GM12891 (cell line): ENCODE measurements at places on chromosomes 7 and 10.
A peak's percentile ranks its signal among the peaks of the same experiment; 100 is the strongest.

- peak; percentile 30 for DNase-seq
Observed at GRCh38 chr7:99314504-99314903, 11.2 kb upstream of the ARPC1A start.

DNA sequence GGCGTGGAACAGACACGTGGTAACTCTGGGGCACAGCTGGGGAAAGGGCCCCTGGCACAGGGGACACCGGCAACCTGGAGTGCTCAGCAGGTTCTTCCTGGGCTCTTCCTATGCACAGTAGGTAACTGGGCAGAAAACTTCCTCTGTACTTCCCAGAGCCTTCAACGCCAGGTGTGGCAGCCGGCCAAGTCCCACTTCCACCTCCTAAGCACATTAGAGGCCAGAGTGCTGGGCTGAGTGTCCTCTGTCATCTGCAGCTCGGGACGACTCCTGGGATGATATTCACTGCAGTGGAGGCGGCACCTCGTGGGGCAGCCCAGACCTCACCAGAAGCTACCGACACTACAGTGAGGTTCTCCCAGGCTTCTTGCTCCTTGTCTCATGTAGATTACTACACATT lies 114.5 kb downstream of the LARP4B start:
- DNase-seq = no peak

DNA sequence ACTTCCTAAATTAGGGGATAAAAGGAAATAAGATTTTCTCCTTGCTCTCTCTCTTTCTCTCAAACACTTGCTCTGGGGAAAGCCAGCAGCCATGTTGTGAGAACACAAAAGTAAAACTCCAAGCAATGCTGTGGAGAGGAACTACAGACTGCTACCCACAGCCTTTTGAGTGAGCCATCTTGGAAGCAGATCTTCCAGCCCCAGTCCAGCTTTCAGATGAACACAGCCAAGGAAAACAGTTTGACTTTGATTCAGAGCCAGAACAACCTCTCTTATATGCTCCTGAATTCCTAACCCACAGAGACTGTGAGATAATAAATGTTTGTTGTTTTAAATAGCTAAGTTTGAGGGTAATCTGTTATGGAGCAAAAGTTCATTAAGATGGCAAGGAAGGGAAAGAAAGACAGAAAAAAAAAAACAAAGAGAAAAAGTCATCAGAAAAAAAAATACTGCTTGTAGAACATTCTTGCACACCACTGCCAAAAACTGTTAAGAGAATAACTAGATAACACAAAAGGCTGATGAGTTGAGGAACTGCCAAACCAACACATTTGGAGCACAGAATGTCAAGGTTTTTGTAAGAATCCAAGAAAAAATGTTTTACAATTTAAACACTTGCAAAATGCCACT lies 20.9 kb upstream of the PRKAR2B start:
- no peak for DNase-seq

DNA sequence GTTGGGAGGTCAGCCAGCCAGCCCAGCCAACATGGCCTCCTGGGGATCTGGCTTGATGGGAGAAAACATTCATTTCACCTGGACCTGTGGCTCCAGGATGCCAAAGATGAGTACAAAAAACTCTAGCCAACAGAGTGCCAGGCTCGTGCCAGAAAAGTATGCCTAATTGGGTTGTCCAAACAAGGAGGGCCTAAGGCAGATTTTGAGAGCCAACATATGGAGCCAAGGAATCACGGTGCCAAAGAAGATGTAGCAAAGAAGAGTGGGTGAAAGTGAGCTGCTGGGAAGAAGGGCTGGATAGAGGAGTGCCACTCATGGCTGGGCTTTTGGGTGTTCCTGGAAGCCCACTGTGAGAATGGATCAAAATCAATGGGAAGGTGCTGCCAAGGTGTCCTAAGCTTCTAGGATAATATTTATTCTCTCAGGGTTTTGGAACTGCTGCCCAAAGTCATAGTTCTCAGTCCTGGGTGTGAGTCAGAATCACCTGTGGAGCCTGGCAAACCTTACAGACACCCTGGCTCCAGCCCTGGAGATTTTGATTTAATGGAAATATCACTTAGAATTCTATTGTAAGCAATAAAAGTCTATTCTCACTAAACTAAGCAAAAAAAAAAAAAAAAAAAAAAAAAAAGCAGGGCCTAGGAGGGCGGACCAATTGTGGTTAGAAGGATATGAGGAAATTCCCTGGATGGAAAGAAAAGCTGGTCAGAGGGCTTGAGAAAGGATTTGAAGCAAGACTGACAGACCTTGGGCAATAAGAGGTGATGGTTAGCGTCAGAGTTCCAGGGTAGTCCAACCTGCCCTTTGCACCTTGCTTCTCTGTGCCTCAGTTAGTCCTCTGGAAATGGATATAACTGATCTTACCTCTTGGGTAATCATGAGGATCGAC lies 182.2 kb upstream of the PRR15 start:
- DNase-seq = no peak

DNA sequence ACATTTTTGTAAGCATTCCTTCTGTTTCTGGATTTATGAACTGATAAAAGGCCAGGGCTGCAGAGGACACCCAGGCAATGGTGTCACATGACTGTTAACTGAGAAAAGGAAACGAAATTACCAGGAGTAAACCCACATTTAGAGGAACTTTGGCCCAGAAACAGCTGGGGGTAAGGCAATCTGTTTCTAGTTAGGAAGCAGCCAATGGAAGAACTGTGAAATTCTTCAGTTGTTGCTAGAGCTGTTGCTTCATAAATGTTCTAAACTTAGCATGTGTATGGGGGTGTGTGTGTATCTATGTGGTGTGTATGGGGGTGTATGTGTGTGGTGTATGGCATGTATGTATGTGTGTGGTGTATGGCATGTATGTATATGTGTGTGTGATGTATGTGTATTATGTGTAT lies 11.8 kb upstream of the PDCD4 start:
- no peak for DNase-seq

DNA sequence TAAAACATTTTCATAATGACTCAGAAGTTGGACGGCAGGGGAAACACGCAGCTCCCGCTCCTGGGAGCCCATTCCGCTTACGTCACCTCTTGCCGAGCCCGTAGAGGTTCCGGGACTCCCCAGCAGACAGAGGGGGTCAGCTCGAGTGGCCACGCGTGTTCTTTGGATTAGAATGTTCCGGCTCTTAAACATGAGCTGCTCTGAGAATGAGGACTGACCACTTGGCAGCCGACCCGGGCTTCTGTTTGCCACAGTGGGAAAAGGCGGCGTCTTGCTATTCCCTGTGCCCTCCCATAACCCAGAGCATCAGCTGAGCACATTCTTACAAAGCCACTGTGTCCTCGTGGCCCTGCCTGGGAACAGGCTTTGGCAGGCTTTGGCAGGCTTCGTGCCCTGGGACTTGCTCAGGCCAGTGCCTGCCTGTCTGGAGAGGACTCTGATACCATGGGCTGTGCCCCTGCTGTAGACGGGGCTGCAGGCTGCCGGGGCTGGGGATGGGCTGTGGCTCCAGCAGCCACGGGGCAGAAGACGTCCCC lies 40.1 kb downstream of the PFKP start:
- DNase-seq = no peak

- DNase-seq = no peak
Observed at GRCh38 chr10:84267503-84268126, 22.8 kb downstream of the RGR start.

GRCh38 chr7:46459942-46460341 lies 538.9 kb upstream of the IGFBP3 start:
- DNase-seq = no peak

DNA sequence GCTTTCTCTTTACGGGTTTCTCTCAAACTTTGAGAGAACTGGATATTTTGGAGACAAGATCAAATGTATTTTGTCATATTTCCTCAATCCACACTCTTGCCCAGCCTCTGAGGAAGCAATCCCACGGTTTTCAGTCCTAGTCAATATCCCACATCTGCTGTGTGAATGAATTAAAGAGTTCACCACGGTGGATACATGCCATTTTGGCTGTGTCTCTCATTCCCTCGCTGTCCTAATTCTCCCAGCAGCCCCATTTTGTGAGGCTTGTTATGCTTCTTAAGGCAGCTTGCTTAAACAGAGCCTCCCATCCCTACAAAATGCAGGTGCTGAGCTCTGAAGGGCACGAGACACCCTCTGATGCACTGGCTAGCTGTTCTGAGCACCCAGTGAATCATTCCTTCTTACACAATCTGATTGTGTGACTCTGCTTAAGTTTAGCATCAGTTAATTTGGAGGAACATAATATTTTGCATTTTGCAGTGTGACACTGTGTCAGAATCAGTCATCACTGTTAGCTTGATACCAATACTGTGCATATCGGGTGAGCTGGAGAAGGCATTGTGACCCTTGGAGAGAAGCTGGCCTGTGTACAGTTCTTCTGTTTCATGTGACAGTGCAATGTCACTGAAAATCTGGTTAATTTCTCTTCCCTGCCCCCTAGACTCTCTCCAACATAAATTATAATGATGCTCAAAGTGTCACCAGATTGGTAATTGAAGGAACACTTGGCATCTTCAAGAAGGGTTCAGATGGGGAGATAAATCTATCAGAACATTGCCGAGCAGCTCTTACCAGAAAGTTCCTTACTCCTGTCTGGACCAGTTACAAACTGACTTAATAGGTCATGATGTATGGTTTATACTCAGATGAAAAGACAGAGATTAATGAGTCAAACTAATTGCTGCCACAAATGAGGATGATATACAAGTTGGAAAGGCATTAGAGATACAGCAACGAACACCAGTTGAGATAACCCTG lies 103.7 kb upstream of the AOAH start:
- DNase-seq = no peak

GRCh38 chr7:24917510-24918239 lies 62.3 kb downstream of the OSBPL3 start:
- no peak for DNase-seq

- no peak for DNase-seq
Observed at GRCh38 chr10:71761105-71761511, 12.2 kb downstream of the VSIR start.

DNA sequence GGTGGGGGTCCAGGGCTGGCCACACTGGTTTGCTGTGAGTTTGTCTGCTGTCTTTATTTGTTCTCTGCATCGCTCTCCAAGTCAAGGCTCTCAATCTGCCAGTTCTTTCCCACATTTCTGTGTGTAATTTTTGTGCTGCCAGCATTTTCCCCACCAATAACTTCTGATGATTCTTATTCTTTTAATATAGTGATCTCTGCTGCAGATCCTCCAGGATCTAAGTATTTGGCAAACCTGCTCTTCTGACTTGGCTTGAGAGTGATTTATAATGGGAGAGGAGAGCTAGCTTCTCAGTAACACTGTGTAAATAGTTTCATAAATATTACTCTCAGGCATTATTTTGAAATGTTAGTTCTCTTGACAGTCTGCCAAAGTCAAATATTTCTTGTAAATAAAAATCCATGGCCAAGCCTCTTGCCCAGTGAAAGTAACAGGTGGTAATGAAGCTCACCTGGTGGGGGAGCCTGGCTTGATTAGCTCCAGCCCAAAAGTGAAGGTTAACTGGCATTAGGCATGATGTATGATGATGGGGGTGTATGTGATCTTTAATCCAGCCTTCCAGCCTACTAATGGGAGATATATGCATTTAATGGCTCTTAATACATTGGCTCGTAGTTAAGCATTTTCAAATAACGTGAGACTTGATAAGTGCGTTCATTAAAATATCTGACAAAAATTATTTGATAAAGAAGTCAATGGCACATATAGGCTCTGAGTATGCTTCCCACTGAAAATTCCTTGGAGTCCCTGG lies 1055.9 kb downstream of the KCNMA1 start:
- DNase-seq = no peak

DNA sequence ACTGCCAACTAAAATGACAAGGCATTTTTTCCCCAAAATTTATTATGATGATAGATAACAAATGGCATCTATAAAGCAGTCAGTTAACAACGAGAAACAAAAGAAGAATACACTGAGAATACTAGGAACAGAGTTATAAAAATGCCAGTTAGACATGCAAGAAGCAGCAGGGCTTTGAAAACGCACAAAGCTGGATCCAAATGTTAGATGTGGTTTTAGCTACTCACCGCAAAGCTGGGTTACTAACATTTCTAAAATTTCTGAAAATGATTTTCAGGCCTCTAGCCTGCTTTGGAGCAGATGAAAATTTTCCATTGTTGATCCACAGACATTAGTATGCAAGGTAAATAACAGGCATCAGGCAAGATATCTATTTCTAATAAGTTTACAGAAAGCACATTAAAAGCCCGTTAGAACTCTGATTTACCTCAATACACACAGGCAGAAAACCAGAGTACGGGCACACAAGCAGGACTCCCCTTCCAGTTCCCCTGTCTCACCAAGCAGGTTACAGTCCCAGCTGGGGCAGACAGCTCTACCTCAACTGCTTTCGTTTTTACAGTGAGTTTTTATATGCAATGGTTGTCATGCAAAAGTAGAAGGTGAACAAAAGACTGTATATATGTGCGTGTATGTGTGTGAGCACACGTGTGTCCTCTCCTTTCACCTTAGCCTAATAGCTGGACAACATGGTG lies 37.9 kb downstream of the GLI3 start:
- DNase-seq = no peak

DNA sequence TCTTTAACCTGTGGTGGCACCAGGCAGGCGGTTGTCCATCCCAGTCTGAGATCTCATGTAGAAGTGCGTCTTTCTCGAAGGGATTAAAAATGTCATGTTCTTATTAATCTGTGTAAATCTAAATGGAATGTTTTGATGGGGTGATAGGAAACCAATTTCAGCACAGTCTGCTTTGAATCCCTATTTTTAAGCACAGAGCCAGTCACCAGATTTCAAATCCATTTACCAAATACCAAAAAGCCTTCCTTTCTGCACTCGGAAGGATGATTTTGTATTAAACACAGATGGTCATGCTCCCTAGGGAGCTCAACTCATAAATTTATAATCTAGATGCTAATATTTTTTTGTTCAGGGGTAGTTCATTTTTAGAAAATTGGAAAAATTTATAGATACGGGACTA lies 160.6 kb upstream of the AOAH start:
- DNase-seq = no peak

DNA sequence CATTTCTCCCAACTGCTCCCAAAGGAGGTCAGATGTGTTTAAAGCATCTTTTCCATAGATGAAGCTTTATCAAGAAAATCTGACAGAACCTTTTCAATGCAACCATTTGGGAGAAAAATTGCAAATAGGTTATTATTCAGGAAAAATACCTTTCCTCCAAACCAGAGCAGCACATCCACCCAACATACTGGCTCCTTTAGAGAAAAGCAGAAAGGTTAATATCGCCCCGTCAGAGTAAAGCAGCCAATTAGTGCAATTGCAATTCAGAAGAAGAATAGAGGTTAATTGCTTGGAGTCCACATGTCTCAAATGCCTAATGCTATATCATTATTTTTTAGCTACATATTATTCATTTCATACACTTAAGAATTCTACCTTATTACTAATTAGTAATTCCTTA lies 48.9 kb upstream of the HSPA12A start:
- DNase-seq = no peak

GRCh38 chr10:20624642-20625041 lies 272.5 kb downstream of the NEBL start:
- no peak for DNase-seq

DNA sequence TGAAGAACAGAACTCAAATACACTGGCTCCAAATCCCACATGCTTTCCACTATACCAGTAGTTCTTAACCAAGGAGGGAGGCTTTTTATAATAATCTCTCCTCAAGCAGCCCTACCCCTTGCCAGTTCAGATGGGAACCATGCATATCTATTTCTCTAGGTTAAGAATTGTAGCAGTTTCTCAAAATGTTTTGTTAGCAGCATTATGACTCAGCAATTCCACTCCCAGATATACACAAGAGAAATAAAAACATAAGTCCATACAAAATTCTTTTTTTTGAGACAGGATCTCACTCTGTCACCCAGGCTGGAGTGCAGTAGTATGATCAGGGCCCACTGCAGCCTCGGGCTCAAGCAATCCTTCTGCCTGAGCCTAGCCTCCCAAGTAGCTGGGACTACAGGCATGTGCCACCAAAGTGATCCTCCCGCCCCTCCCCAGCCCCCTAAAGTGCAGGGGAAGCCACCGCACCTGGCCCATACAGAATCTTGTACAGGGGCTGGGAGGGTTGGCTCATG lies 18.1 kb downstream of the YWHAG start:
- DNase-seq = no peak
